ENCODE measurements at places on chromosomes 6 and 20.

GRCh38 chr6:71457929-71458328 lies 169.3 kb downstream of the OGFRL1 start:
- DNase-seq, result no peak

GRCh38 chr6:130779658-130780033 lies 47.6 kb upstream of the SMLR1 start:
- no peak for DNase-seq

DNA sequence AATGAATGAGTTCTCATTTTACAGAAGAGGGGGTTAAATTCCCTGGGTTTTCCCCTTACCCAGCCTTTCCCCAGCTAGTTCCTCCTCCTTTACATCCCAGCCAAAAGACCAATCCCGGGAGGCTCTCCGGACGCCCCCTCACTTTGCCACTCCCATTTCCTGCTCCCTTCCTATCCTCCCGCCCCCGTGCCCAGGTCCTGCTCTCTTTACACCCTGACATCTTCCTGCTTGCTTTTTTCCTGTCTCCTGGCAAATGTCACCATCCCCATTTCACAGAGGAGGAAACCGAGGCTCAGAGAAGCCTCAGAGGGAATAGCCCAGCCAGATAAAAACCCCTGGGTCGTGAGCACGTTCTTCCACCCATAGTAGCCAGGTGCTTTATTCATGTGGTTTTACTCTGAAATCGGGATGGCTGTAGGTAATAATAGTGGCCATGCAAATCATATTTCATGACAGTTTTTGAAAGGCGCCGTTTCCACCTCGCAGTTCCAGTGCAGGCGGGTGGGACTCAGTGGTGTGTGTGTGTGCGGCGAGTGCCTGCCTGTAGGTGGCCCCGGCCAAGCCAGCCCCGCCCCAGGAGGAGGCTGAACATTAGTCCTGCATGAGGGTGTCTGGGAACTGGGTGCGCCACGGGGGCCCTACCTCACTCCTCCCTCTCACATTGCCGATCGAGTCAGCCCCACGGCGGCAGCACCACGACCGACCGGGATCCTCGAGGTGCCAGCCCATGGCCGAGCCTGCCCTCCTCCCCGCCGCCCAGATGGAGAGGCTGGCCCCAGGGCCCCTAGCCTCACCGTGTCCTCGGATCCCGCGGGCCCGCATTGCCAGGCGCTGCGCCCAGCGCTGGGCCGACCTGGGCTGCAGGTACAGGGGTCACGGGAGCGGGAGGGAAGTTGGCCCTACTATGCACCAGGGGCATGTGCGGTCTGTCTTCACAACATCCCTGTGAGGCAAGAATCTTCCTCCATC lies at the start of gene ARHGAP40:
Gene ARHGAP40 (plus strand): TSS at position 594 of the 969 bp plus-strand sequence.
- no peak for DNase-seq

DNA sequence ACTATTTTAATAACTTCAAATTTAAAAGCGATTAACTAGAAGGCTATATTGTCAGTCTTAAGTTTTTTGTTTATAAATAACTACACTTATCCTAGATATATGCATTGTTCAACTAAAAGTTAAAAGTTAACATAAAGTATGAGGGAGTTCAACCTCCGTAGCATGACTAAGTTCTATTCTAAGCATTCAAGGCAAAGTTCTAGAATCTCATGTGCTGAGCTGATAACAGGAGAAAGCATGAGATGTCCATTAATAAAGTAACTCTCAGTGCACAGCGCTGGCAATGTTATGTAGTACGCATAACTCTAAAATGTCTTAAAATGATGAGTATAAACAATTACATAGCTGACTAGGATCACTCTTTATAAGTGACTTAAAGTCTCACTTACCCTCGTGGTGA lies 264.8 kb downstream of the RNGTT start:
- DNase-seq, result no peak

DNA sequence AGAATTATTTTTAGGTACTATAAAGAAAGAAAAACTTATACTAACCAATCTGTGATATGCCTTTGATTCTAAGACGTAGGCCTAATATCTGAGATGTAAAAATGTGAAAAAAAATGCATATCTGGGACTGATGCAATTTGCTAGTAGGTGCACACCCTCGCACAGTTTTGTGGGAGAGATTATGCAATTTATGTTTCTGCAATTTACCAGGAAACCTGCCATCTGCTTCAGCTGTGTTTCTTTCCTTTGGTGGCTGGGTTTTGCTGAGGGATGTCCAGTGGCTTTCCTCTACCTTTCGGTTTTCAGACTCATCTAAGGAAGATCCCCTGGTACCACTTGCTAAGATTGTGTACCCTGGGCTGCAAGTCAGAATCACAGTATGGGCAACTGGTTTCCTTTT lies 186.9 kb downstream of the ZFP64 start:
- DNase-seq, result no peak

DNA sequence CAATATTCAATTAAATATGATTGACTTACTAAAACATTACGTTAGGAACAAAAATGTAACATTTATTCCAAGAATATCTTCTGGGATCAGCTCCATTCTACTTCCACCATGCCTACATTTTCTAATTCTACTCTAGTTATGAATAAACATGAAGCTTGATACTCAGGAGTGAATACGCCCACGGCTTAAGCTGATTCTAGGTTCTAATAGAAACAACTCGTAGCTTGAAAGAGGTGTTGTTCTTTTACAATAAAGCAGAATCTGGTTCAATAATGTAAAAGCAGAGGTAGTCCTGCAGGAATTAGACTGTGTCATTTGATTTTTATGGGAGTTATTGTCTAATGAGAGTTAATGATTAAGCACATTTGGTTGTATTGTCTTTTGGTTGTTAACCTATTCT lies 107.3 kb upstream of the OLIG3 start:
- DNase-seq, result no peak

DNA sequence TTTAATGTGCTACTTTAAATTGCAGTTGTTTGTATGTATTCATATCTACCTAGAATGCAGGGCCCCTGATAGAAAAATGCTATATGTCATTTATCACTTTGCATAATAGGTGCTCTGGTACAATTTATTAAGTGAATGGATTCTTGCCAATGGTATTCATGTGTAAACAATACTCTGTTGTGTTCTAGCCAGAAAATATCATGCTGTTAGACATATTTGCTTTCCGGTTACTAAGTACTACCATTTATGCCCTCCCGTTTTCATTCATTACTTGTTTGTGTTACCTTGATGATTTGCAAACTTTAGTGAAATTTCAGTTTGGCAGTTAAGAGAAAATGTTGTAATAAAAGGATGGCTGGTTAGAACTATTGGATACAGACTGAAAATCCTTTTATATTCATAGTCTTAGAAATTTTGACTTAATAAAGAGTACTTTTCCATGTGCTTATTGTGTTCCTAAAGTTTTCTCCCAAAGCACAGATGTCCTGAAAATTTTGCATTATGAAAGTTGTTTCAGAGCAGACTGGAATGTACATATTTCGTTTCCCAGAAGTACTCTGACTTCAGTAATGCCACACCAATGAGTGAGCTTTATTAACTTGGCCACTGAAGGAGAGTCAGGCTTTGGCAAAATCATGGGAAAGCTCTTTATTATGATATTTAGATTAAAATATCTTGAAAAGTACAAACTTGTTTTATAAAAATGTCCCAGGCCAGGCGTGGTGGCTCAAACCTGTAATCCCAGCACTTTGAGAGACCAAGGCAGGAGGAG lies 31.5 kb downstream of the RPF2 start:
- no peak for DNase-seq

- no peak for DNase-seq
Observed at GRCh38 chr6:68343901-68344300, 291.2 kb upstream of the ADGRB3 start.

DNA sequence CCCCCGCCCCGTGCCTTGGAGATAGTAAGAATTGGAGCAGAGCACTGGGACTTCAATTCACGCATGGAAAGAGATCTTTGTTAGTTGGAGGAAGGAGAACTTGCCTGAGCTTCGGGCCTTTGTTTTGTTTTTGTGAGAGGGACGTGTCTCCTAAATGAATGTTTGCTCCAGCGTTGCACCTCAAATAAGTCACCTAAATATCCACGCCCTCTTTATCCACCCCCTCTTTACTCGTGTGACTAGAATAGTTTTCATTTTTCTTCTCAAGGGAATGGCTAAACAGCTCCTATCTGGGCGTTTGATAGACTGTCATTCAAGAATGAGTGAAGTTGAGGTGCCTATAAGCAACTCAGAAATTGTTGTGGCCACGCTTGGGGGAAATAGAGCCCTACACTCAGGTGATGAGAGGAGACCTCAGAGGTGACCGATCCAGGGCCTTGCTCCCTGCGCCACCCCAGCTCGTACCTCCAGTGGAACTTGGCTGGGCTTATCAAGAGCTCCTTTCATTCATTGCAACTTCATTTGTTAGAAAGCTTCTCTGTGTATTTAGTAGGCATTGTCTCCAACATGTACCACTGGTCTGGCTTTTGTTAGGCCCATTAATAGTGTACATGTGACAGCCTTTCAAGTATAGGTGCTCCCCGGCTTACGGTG lies 861 bp downstream of the PCMTD2 start:
- DNase-seq, result no peak

- DNase-seq, result no peak
Observed at GRCh38 chr6:2184700-2185455, 60.5 kb downstream of the GMDS start.

GRCh38 chr6:117515326-117515725 lies 32.9 kb downstream of the DCBLD1 start:
- no peak for DNase-seq

GRCh38 chr6:14863902-14864850 lies 381.7 kb upstream of the JARID2 start:
- DNase-seq, result no peak

DNA sequence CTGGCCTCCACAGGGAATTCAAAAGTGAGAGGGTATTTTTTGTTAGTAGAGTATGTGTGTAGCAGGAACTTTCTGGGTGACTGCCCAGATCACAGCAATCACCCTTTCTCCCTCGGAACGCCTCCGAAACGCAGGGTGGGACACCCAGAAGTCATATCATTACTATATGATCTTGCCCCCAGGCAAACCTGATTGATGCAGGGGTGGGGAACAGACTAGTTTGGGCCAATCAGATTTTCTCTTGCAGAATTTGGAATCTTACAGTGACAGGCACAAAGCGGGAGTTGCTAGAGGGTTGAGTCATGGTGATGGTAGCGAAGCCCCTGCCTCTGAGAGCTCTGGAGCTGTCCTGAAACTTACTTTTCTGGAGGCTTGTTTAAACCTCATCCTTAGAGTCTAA lies 16.5 kb upstream of the RPN2 start:
- DNase-seq, result no peak

GRCh38 chr20:23079016-23079351 lies 7.1 kb downstream of the CD93 start:
- DNase-seq, result no peak

- DNase-seq, result no peak
Observed at GRCh38 chr6:39439342-39440038, 117.0 kb upstream of the KCNK16 start.

GRCh38 chr6:163398815-163399214 lies 15.7 kb upstream of the QKI start:
- no peak for DNase-seq

DNA sequence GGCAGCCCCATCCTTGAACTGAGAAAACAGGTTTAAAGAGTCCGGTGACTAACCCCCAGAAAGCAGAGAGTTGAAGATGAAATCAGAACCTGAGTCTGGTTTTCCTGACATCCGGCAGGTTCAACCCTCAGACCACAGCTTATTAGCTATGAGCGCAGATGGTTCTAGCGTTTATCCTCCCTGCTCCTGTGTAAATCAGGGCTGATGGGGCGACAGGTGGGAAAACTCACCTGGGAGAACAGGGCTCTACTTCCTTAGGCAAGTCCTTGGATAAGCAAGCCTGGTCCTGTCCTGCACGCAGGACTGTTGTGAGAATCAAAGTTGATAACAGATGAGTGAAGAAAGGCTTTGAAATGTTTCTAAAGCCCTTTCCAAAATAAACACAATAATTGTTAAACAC lies 31.4 kb downstream of the GHRH start:
- no peak for DNase-seq

GRCh38 chr6:97133067-97133466 lies 149.9 kb downstream of the MMS22L start:
- DNase-seq, result no peak

- DNase-seq, result no peak
Observed at GRCh38 chr20:25203871-25204320, 8.4 kb downstream of the ENTPD6 start.

DNA sequence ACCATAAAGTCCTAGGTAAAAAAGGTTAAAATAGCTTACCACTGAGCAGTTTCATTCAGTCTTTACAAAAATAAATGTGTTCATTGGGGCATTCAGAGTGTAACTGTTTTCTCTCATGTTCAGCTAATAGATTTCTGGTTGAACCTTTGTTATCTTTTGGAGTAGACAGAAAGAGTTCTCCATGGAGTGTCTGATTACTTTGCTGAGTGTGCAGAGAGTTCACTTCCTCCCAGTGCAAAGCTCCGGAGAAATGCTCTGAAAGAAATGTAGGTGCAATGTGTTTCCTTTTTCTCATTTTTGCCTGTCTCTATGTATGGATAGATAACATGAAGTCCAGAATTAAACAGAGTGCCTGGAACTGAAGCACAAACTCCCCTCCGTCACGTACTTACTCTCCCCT lies 52.6 kb downstream of the JAG1 start:
- no peak for DNase-seq

DNA sequence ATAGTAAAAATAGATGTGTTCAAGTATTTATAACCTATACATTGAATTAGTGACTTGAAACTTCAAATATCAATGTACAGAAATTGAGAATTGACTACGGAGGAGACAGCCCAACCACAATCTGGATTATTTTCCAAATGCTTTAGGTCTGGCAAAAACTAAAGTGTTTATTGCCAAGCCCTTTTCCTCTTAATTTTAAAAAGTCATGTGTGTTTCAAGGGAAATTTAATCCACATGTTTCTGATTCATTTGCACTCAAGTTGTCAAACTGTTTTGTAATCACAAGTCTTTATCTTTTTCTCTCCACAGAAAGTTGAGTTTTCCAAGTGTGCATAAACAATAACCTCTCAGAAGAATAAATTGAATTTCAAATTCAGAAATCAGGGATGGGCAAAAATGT lies 350.8 kb upstream of the RSPO3 start:
- DNase-seq, result no peak

GRCh38 chr6:112203577-112204349 lies 50.6 kb downstream of the LAMA4 start:
- DNase-seq, result no peak

DNA sequence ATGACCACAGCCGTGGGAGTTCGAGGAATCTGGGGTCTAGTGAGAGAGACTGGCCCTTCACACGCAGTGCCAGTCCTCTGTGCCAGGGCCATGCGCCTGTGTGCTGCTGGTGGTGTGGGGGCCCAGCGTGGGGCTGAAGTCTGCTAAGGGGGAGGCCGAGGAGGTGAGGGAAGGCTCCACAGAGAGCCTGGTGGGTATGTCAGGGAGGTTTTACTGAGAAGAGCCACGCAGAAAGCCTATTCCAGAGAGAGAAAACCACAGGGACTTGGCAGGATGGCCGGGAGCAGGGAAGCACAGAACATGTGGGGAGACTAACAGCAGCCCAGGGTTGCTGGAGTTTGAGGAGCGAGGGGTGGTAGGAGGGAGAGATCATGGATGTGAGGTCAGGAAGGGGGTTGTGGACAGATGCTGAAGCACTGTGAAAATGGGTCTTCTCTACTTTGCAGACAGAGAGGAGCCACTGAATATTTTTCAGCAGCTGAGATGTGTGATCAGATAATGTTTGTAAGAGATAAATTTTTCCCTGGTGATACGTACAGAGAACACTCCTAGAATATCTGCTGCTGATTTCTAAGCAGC lies 35.3 kb downstream of the DUSP22 start:
- DNase-seq, result no peak
